ENCODE measurements at places on chromosomes 6 and 20.

- no peak for DNase-seq
Measured at GRCh38 chr6:147559006-147559405, 50.5 kb downstream of the SAMD5 start.

DNA sequence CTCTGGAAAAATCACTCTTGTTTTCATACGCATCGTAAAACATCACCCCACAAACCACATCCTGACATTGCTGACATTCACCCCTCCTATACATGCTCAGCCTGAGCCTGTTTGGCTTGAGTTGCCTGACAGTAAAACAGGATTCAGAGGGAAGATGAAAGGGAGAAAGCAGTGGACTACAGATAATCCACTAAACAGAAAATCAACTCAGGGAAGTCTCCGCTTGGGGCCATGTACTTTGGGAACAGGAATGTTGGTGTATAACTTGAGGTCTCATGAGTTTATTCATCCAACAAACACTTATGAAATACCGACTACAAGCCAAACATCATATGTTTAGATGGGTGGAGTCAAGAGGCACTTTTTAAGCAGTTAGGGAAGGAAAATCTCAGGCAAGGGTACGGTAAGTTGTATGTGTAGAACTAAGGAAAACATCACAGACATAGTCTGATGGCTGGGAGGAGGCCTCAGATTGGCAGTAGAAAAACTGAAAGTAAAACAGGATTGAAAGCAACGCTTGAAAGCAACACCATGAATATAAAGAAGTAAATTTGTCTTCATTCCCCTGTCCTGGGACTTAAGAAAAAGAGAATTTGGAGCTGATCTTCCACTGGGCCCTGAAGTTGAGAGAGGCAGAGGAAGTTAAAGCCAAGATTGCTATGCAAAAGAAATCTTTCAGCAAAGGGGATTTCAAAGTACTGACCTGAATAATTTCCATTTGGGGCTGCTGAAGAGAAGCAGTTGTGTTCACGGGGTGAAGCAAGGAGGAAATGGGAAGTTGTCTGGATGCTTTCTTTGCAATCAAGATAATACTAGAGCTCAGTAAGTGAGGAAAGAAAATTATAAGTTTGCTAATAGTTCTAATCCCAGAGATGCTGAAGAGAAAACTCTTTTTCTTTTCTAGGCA lies 28.8 kb downstream of the PDE7B start:
- DNase-seq, result peak; percentile 89

- no peak for DNase-seq
Measured at GRCh38 chr6:161654209-161654608, 380.3 kb upstream of the AGPAT4 start.

DNA sequence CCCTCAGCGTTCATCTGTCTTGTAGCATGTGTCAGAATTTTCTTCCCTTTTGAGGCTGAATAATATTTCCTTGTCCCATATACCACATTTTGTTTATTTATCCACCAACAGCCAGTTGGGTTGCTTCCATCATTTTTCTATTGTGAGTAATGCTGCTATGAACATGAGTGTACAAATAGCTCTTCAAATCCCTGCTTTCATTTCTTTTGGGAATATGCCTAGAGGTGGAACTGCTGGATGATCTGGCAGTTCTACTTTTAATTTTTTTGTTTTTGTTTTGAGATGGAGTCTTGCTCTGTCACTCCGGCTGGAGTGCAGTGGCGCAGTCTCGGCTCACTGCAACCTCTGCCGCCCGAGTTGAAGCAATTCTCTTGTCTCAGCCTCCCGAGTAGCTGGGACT lies 64.7 kb downstream of the SASH1 start:
- DNase-seq, result peak; percentile 96

- peak; percentile 99 for DNase-seq
Measured at GRCh38 chr6:37242429-37243052, 15.0 kb upstream of the TBC1D22B start.

GRCh38 chr6:108796875-108797274 lies 51.3 kb upstream of the ARMC2 start:
- no peak for DNase-seq

GRCh38 chr6:10384610-10385523 lies 30.0 kb downstream of the TFAP2A start:
- no peak for DNase-seq

DNA sequence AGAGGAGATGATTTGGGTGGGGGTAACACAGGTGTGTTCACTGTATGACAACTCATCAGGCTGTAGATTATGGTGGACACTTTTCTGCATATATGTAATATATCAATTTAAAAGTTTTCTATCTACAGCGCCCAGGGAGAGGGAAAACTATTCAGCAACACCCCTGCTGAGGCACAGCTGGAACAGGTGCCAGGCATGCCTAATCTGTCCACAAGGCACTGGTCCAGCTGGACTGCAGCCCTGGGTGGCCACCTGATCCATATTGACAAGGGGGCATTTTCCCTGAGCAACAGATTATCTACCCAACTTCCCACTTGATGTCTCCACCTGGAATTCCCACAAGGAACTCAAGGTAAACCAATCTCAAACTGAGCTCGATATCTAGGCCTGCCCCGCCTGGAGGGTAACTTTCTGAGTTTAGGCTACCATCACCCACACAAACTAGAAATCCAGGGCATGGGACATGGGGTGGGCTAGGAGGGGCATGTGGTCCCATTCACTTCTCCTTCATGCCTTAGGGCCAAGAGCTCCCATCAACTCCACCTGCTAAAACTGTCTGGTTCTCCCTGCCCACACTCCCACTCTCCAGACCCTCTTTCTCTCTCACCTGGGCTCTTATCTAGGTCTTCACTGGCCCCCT lies 4.6 kb downstream of the SLC22A16 start:
- DNase-seq, result no peak

DNA sequence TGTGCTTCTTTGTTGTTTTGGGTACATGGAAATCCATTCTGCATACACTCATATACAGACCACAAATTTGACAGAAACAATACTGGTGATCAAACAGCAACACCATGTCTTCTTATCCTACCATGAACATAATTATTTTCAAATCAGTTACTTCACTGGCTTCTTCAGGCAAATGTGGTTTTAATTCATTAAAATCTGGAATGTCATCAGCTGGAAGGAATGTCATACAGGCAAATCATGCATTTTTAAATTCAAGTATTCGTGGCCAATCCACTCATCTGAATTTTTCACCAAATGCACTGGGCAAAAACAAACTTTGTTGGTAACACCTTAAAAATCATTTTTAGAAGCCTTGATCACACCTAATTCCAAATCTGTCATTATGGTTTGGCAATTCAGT lies 59.3 kb downstream of the KIF6 start:
- DNase-seq, result peak; percentile 66

- no peak for DNase-seq
Measured at GRCh38 chr6:137876547-137876946, 9.5 kb downstream of the TNFAIP3 start.

- DNase-seq, result peak; percentile 17
Measured at GRCh38 chr6:13624871-13625288, 9.7 kb downstream of the NOL7 start.

DNA sequence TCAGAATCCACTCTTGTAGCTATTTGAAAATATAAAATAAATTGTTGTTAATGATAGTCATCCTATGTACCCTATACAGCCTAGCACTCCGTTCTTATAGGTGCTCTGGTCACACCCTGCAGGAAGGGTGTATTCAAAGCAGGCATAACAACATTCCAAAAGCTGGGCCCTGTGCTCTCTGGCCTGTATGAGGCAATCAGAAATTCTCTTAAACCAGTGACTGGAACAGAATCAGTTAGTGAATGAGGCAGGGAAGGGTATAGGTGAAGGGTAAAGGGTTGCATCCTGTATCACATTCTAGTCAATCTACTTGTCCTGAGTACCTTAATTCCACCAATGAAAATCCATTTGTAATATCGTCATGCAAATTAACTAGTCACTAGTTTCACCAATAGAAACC lies 154.5 kb upstream of the ZNF217 start:
- no peak for DNase-seq
